Esophagus (tissue), 2 donors: ENCODE measurements at places on chromosomes 2 and 18. TPM values are rescaled to one million over a fixed set of nuclear protein-coding genes. Genes with fewer than 3 reads are reported as not detected.

STAT4 gene
- polyA plus RNA-seq = 0.67 TPM

TMEM37 gene
- polyA plus RNA-seq = 4.0 TPM

BMP10 gene
- not detected for polyA plus RNA-seq

CFC1 gene
- polyA plus RNA-seq = not detected

PLCD4 gene
- 5.4 TPM for polyA plus RNA-seq

GFPT1 gene
- polyA plus RNA-seq = 7.8 TPM
